ENCODE measurements at places on chromosomes 6 and 20. TPM values are rescaled to one million over a fixed set of nuclear protein-coding genes. Genes with fewer than 3 reads are reported as not detected.

The CYP24A1 gene
- total RNA-seq: not detected

The LST1 gene
- 7.9 TPM for total RNA-seq

The UBE2C gene
- not detected for total RNA-seq

The GTSF1L gene
- total RNA-seq: not detected

The EPHA7 gene
- 221 TPM for total RNA-seq

- H3K4me1 ChIP-seq: no peaks in the 10 kb centered on the region
- DNase-seq: no peak
- H3K27ac ChIP-seq: no peak overlapping the region
- H3K36me3 ChIP-seq: no peaks in the 10 kb centered on the region
Measured at GRCh38 chr6:88725111-88725975, 238.1 kb downstream of the RNGTT start.

- H3K27me3 ChIP-seq: no peaks in the 10 kb centered on the region
- H3K36me3 ChIP-seq: no peaks in the 10 kb centered on the region
- peaks cover 41% of the 10 kb centered on the region for H3K4me1 ChIP-seq
- no peak overlapping the region for H3K4me3 ChIP-seq
- no peak for DNase-seq
Measured at GRCh38 chr6:130933712-130934200, 106.5 kb downstream of the SMLR1 start.

DNA sequence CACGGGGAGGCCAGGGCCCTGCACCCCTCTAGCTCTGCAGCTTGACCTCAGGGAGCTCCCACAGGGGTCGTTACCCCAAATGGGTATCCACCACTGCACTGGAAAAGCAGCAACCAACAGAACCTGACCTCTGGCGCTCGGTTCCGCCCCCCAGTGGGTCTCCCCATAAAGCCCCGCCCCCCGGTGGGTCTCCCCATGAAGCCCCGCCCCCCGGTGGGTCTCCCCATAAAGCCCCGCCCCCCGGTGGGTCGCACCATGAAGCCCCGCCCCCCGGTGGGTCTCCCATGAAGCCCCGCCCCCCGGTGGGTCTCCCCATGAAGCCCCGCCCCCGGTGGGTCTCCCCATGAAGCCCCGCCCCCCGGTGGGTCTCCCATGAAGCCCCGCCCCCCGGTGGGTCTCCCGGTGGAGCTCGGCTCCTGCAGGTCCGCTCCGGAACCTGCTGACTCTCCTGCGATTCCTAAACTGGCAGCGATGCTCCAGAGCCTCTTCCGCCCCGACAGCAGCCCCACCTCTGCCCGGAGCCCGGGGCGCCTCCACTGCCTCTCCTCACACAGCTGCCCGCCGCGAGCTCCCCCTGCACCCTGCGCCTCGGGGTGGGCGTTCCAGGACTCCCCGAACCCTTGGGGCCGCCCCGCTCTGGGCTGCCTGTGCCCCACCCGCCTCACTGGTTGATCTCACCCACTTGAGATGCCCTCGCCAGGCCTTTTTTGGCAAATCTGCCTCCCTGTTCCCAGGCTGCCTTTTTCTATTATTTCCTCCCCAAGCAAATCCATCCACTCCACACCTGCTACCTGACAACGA is 12.1 kb downstream of the SLC2A4RG start:
- H3K4me1 ChIP-seq: no peaks in the 10 kb centered on the region
- no peak overlapping the region for H3K4me3 ChIP-seq
- no peaks in the 10 kb centered on the region for H3K36me3 ChIP-seq
- no peaks in the 10 kb centered on the region for H3K27me3 ChIP-seq
- H3K27ac ChIP-seq: no peak overlapping the region

DNA sequence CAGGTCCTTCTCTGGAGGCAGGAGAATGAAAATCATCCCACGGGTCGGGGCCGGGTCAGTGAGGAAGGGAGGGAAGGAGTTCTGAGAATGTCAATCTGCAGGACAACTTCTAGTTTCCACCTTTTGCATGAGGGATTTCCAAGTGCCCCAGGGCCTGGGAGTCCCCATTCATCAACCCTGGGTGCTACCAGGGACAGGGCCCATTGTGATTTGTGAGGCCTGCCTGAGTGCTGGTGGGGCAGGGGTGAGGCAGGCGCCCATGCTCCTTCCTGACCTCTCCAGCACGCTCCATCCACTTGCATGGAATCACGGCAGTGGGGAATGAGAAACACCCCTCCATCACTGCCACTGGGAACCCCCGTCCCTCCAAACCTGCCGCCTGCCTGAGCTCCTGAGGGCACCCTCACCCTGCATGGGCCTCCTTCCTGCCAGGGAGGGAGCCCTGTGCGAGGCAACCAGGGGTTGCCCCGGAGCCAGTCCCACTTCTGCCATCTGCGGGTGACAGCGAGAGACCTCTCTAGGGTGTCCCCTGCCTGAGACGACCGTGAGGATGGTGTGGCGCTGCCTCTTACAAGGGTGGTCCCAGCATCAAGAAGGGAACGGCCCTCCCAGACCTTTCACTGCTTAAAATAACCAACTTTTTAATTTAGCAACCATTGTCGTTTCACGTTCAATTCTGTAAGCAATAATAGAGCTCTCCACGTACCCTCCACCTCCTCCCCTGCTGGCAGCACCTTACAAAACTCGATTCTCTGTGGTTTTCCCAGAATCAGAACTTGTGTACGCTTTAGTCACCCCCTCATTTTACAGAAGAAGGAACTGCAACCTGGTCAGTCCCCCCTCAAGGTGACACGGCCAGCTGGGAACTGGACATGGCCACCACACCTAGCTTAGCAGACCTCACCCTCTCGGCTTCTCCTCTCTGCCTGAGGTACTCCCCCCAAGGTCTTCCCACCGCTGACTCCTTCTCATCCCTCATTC is 28.6 kb downstream of the PMEPA1 start:
- DNase-seq: no peak
- H3K4me1 ChIP-seq: peaks cover 41% of the 10 kb centered on the region
- H3K27me3 ChIP-seq: no peaks in the 10 kb centered on the region
- no peaks in the 10 kb centered on the region for H3K36me3 ChIP-seq
- H3K27ac ChIP-seq: peak overlapping the region; percentile 82

DNA sequence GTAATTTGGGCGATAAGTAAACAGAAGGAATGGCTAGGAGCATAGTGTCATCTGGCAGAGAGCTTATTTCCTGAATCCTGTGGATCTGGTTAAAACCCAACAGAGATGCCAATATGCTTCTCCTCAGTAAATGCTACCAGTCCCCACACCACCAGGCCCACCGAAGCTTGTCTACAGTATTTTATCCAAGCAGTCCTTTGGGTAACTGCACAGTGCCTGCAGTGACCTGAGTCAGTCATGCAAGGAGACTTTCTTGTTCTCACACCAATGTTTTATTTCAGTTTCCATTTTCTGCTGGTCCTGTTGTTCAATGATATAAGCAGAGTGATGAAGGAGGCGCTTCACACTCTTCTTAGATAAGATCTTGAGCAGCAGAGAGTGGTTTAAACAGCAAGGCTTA is 326.3 kb downstream of the RIMS1 start:
- H3K27ac ChIP-seq: no peak overlapping the region
- H3K4me3 ChIP-seq: no peak overlapping the region
- no peak for DNase-seq
- no peaks in the 10 kb centered on the region for H3K4me1 ChIP-seq
- no peaks in the 10 kb centered on the region for H3K36me3 ChIP-seq
- H3K27me3 ChIP-seq: no peaks in the 10 kb centered on the region

- no peak for DNase-seq
- H3K27ac ChIP-seq: no peak overlapping the region
- peaks cover 3% of the 10 kb centered on the region for H3K27me3 ChIP-seq
- H3K4me1 ChIP-seq: no peaks in the 10 kb centered on the region
- no peaks in the 10 kb centered on the region for H3K36me3 ChIP-seq
Measured at GRCh38 chr20:12833861-12834260, 174.9 kb upstream of the SPTLC3 start.

GRCh38 chr6:101912311-101912710 is 518.8 kb downstream of the GRIK2 start:
- H3K4me1 ChIP-seq: no peaks in the 10 kb centered on the region
- H3K27ac ChIP-seq: no peak overlapping the region
- H3K36me3 ChIP-seq: no peaks in the 10 kb centered on the region
- no peak overlapping the region for H3K4me3 ChIP-seq

GRCh38 chr6:5471044-5471443 is 209.7 kb downstream of the FARS2 start:
- DNase-seq: no peak
- no peaks in the 10 kb centered on the region for H3K27me3 ChIP-seq
- H3K36me3 ChIP-seq: no peaks in the 10 kb centered on the region
- no peak overlapping the region for H3K4me3 ChIP-seq
- H3K27ac ChIP-seq: no peak overlapping the region

DNA sequence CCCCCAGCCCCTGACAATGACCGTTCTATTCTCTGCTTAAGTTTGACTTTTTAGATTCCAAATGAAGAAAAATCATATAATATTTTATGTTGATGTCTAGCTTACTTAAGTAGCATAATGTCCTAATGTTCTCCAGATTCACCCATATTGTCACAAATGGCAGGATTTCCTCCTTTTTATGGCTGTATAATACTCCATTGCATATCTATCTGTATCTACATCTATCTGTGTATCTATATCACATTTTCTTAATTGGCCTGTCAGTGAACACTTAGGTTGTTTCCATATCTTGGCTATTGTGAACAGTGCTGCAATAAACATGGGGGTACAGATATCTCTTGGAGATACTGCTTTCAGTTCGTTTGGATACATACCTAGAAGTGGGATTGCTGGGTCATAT is 7.0 kb upstream of the LRP11 start:
- no peaks in the 10 kb centered on the region for H3K36me3 ChIP-seq
- no peak for DNase-seq
- H3K4me3 ChIP-seq: no peak overlapping the region
- no peak overlapping the region for H3K27ac ChIP-seq
- H3K4me1 ChIP-seq: no peaks in the 10 kb centered on the region

DNA sequence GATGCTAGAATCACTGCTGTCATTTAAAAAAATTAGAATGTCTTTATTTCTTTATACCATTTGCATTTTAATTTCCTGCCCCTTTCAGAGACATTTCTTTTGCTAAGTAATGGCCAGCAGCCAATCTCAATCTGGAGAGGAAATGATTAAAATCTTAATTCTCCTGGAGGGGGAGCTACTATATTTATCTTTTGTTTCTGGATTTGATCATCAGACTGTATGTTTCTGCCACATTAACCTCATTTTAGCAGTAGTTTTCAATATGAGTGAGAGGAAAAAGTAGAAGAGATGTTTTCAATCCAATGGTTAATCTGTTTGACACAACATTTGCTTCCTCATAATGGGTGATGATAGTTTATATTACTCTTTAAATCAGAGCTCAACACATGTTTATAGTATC is 138.0 kb downstream of the FUT9 start:
- no peaks in the 10 kb centered on the region for H3K4me1 ChIP-seq
- no peak for DNase-seq
- no peaks in the 10 kb centered on the region for H3K36me3 ChIP-seq

GRCh38 chr6:149876241-149876933 is 12.2 kb upstream of the LRP11 start:
- no peak overlapping the region for H3K4me3 ChIP-seq
- no peak overlapping the region for H3K27ac ChIP-seq
- H3K36me3 ChIP-seq: no peaks in the 10 kb centered on the region
- DNase-seq: no peak

DNA sequence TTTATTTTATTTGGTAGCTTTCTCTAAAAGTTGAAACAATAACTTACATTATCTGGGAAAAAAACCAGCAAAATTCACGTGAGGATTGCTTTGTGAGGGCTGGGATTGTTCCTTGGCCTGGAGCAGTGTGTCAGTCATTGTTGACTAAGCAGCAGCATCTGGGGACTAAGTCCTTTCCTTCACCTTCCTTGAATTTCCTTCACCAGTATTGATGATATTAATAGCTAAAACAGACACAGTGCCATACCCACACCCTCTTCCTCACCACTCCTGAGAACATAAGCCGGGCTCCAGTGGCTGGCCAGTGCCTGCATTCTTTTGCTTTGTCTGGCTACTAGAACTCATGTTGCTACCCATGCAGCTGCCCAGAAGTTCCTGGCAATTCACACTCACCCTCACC is 23.7 kb downstream of the PLCB1 start:
- H3K4me1 ChIP-seq: peaks cover 75% of the 10 kb centered on the region
- no peak overlapping the region for H3K4me3 ChIP-seq
- no peak for DNase-seq
- no peaks in the 10 kb centered on the region for H3K36me3 ChIP-seq
- H3K27ac ChIP-seq: peak overlapping the region; percentile 35

DNA sequence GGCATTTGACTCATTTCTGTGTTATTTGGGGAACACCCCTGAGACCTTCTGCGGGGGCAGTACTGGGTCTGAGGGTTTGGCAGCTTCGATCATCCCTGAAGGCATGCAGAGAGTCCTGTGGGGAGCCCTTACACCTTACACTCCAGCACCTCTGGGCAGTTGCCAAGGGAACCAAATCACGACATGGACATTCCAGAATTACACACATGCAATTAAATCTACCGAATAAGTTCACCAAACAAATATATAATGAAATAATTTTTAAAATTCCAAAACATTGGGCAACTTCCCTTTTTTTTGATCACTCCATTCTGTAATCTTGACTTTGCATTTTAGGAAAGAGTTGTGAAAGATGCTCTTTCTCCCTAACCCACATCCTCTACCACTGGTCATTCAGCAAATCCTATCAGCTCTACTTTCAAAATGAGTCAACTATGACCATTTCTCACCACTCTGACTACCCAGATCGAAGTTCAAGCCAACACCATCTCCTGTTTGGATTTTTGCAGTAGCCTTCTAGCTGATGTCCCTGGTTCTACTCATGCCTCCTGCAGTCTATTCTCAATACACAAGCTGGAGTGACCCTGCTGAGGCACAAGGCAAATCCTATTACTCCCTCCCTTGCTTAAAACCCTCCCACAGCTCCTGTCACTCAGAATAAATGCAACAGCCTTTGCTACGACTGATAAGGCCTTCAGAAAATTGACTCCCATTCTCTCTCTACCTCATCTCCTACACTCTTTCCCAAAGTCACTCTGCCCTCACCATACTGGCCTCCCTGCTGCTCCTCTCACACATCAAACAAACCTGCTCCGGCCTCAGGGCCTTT is 533.3 kb downstream of the HACE1 start:
- H3K27ac ChIP-seq: no peak overlapping the region
- DNase-seq: no peak
- no peak overlapping the region for H3K4me3 ChIP-seq
- H3K36me3 ChIP-seq: no peaks in the 10 kb centered on the region
- H3K27me3 ChIP-seq: no peaks in the 10 kb centered on the region
- no peaks in the 10 kb centered on the region for H3K4me1 ChIP-seq

GRCh38 chr6:138514860-138515540 is 15.7 kb upstream of the NHSL1 start:
- no peak overlapping the region for H3K4me3 ChIP-seq
- H3K4me1 ChIP-seq: peaks cover 4% of the 10 kb centered on the region
- no peaks in the 10 kb centered on the region for H3K27me3 ChIP-seq

- H3K4me3 ChIP-seq: no peak overlapping the region
- no peaks in the 10 kb centered on the region for H3K4me1 ChIP-seq
- H3K27ac ChIP-seq: no peak overlapping the region
- no peak for DNase-seq
- H3K36me3 ChIP-seq: no peaks in the 10 kb centered on the region
Measured at GRCh38 chr6:18309046-18309445, 44.7 kb upstream of the DEK start.
